ENCODE measurements at places on chromosomes 3 and 15.

DNA sequence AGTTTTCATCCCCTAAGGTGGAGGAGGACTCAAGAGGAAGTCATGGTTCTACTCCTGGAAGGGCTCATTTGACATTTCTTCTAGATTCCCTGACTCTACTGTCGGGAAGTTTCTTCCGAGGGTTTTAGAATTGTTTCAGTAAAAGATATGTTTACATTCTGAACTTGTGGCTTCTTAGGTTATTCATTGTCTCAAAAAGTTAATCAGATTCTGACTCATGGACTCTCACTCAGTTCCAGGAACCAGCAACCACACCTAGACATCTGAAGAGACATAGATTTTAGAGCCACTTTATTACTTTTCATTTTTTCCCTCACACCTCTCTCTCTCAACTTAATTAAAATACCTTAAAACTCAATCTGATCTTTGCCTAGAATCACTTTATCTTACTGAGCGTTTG is 862.6 kb downstream of the AGBL1 start:
- no peak for DNase-seq

DNA sequence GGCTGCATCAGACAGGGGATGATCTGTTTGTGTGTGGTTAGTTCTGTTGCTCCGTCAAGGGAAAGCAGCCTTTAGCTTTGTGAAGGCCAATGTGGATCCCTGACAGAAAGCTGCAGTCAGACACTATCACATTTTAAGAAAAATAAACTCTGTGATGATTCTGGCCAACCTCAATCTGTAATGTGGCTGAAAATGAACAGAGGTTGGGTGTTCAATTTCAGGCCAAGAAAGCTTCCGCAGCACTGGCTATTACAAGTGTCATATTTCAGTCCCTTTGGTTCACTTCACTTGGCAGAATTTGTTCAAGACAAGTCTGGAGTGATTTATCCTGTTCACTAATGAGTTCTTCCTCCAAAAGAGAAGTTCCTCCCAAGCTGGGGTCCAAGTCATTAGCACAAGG is 571.8 kb upstream of the IL12A start:
- DNase-seq: no peak

DNA sequence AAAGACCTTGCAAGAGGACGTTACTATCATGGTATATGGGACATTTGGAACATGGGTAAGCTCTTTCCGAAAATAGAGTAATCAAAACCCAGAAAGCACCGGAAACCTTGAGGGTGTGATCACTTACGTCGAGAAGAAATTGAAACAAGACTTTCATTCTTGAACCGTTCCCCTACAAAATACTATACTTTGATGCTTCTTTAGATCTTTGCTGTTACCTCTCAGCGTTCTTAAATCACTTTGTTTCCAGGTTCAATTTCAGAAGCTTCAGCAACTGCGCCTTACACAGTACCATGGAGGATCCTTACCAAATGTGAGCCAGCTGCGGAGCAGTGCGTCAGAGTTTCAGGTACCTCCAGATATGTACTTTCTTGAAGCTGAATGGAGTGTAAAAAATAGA is 10.1 kb downstream of the CRTC3 start:
- peak; percentile 27 for DNase-seq

GRCh38 chr3:129126726-129127280 is 5.2 kb upstream of the RAB43 start:
- DNase-seq: no peak

- DNase-seq: no peak
Measured at GRCh38 chr3:189952272-189952671, 168.4 kb downstream of the P3H2 start.

DNA sequence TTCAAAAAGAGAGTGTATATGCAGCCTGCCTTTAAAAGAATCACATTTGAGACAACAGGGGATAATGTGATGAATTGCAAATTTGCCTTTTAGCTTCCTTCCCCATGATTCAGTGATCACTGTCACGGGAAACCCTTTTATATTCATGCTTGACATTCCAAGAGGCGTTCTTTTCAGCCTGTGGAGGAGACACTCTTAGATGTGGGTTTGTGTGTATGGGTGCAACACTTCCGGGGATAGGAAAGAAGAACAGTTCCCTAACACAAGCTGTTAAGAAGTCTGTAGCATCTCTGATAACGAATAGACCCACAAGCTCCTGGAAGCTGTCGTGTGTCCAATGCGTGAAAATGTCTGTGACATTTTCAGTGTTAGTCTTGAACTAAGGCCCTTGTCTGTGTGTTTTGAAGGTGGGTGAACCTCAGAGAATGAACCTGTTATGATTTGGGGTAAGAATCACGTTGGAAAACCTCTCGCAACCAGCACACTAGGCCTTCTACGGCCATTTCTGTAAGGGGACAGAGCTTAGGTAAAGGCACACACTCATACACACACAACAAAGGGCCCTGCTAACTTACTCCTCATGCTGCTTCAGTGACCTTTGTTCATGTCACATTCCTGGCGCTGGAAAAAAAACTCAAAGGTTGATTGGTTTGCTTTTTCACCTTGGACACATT is 229.2 kb upstream of the ST8SIA2 start:
- no peak for DNase-seq

GRCh38 chr15:55457401-55458022 is 49.2 kb downstream of the PIERCE2 start:
- no peak for DNase-seq

- no peak for DNase-seq
Measured at GRCh38 chr3:115580566-115580965, 42.7 kb upstream of the GAP43 start.

GRCh38 chr15:46131876-46132275 is 497.0 kb downstream of the SQOR start:
- DNase-seq: no peak

GRCh38 chr15:90143166-90143655 is 40.9 kb upstream of the IDH2 start:
- peak; percentile 7 for DNase-seq

GRCh38 chr3:62445275-62445674 is 71.9 kb upstream of the FEZF2 start:
- no peak for DNase-seq

- no peak for DNase-seq
Measured at GRCh38 chr15:47954196-47954595, 166.6 kb upstream of the SLC24A5 start.

DNA sequence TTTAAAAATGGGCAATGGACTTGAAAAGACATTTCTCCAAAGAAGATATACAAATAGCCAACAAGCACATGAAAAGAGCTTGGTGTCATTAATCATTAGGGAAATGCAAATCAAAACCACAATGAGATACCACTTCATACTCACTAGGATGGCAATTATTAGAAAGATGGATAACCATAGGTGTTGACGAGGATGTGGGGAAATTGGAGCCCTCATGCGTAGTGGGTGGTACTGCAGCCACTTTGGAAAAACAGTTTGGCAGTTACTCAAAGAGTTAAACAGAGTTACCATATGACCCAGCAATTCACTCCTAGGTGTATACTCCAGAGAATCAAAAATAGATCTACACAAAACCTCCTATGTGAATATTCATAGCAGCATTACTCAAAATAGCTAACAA is 27.4 kb downstream of the RPLP1 start:
- no peak for DNase-seq

DNA sequence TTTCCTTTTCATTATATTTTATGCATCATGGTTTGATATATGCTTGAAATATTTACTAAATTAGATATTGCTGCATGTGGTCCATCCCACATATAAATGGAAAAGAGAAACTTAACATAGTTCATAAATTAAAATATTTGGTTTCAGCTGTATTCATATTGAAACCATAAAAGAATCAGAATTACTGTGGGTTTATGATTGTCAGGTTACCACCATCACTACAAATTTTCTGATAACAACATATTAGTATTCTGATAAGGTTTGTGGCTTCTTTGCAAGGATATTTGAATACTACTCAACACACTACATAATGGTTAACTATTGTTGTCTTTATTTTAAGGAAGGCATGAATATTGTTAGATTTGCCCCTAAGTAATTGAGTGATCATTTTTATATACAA is 235.5 kb downstream of the UBE2E2 start:
- no peak for DNase-seq

DNA sequence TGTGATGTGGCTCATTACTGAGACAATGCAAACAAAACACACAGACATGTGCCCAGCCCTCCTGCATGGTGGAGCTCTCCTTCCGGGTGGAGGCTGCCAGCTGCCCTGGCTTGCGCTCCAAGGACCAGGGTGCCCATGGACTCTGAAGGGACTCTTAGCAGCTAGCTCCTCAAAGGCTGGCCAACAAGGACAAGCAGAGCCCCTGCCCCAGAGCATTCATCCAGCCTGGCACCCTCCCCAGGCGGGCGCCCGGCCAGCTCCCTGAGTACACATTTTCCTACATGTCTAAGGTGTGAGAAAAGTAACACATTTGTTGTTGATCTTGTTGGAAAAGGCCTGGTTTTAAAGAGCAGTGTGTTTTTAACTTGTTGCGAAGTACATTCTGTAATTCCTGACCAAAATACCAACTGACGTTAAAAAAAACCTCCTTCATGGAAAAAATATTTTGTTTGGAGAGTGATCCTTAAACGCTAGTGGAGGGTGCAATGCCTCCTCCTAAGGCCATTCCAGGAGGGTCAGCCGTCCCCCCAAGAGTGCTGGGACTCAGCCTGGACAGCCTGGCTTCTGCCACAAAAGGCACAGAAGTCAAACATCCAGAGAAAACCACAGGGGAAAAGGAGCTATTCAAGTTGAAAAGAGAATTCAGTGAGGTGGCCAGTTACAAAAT is 86.9 kb downstream of the KLF15 start:
- DNase-seq: no peak

DNA sequence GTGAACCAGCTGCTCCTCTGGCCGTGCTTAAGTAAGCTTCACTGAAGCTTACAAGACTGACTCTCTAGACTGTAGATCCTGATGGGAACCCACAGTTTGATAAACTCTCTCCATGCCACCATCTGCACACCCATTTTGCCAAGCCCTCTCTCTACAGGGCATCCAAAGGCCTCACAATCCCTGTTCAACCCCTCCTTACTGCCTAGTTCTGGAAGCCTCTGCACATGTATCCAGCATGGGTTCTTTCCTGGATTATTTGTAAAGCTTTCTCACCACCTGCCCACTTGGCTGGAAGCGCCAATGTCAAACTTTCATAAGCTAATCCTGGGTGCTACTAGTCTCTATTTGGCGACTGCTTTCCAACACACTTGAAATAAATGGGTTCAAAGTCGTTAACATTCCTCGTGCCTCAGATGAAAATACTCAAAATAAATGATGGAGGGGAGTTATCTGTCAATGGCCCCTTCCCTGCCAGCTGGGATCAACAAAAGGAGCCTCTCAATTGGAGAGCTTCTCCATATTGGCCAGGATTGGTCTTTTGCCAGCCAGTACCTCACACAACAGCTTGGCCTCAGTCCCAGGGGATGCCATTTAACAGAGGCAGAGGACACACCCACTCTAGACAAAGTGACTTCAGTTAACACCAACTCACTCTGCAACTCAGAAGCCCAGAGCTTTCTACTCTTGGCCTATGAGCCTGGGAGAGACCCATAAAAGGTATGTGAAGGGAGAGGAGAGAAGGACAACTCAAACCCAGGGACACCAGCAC is 48.1 kb downstream of the SH3BP5 start:
- DNase-seq: no peak

- DNase-seq: no peak
Measured at GRCh38 chr15:75063338-75063737, 39.9 kb downstream of the PPCDC start.

DNA sequence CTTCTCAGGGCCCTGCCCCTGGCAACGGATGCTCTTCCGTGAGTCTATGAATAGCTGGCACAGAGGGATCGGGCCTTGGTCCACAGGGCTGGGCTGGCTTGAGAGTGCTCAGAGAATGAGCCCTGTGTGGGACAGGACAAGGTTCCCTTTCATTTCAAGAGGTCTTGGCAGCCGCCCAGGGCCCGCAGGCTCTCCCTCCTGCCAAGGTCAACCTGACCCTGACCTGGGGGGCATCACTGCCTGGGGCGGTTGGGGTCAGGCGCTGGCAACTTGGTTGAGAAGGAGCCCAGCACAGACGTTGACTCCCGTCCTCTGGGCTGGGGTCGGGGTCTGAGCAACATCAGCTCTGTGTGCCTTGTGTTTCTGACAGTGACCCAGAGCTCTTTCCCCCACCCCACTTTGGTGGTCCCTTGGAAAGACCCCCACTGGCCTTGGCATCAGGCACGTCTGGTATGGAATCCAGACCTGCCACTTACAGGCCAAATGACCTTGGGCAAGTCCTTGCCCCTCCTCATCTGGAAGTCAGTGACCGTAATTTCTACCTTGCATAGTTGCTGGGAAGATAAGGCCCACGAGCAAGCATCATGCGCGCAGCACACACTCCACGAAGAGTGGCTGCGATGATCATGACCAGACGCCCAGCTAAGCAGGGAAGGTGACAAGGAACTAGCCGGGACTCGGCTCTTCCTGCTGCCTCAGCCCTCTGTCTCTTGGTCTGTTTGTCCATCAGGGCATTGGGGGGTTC is 36.4 kb downstream of the EPHB3 start:
- DNase-seq: no peak

DNA sequence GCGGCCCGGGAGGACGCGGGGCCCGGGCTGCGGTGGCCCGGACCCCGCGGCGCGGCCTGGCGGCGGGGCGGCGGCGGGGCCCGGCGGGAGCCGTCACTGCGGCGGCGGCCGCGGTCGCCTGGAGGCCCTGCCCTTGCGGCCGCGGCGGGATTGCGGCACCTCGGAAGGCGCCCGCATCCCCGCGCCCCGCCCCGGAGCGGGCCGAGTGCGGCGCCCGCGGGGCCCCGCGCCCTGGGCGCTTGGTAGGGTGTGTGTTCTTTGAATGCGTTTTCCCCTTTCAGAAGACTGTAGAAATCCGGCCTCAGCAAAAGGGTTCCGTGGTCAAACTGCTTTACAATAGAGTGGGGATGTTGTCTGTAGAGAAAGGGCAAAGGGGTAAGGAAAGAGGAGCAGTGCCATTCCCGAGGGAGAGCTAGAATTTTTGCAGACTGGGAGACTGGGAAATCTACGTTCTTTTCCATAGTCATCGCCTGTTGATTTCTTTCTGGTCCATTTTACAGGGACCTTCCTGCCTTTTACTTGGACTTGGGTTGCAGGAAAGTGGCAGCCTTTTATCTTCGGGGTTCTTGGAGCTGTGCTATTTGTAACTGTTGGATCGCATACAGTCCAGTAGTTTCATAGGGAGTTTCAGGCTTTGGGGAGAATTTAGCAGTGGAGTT is 630 bp downstream of the SNRK start:
- DNase-seq: no peak

DNA sequence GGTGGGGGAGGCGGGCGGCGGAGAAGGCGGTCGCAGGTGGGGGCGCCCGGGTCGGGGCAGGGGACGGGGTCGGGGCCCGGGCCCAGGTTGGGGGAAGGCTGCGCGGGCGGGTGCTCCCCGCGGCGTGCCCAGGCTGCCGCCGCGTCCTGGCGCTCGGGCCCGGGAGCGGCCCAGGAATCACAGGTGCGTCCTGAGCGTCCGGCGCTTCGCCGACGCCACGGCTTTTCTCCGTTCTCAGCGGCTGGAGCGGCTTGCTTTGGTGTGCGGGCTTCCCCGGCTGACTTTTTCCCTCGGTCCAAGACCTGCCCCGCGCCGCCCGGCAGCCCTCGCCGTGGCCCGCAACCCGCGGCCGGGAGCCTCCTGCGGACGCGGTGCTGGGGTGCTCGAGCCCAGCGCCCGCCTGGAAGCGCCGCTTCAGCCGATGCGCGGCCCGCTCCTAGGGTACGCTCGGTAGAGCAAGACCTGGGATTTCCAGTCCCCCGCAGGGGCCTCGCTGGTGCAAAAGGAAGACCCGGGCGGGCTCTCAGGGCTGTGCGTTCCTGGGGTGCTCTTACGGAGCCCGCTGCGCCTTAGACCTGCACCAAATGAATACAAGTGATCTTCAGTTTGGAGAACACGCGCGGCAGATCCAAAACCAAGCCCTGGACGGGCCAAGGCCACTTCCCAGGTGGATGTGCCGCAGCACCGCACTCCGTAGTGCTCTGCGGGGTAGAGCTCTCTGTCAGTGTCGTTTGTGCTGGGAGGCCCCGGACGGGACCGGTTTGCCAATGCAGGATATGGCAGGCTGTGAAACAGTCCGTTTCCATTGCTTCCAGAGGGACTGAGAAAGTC is 639 bp downstream of the NIPA1 start:
- no peak for DNase-seq

Data from activated naive CD4-positive, alpha-beta T cell (primary cell).